Myometrial cell (primary cell): ENCODE measurements at places on chromosomes 1 and 21. TPM values are rescaled to one million over a fixed set of nuclear protein-coding genes. Genes with fewer than 3 reads are reported as not detected.

ANGPTL3 gene
- not detected in 2 replicates for total RNA-seq

LMX1A gene
- not detected in 2 replicates for total RNA-seq

HAO2 gene
- not detected in 2 replicates for total RNA-seq

CD84 gene
- total RNA-seq, result not detected in 2 replicates

S100A7 gene
- total RNA-seq, result not detected in 2 replicates

SLC35A3 gene
- 15.9 and 28.0 TPM in 2 replicates for total RNA-seq

CFHR4 gene
- total RNA-seq, result not detected in 2 replicates

CD2 gene
- total RNA-seq, result not detected in 2 replicates

NUP210L gene
- total RNA-seq, result not detected in 2 replicates

EVA1C gene
- 6.9 and 17.4 TPM in 2 replicates for total RNA-seq

BRDT gene
- total RNA-seq, result not detected in 2 replicates

HSF2BP gene
- total RNA-seq, result 2.7 and 4.3 TPM in 2 replicates

KCNH1 gene
- not detected in 2 replicates for total RNA-seq

TTC24 gene
- not detected in 2 replicates for total RNA-seq

HMGCS2 gene
- not detected in 2 replicates for total RNA-seq

LINGO4 gene
- not detected in 2 replicates for total RNA-seq

KRTAP12-3 gene
- not detected in 2 replicates for total RNA-seq

TIE1 gene
- total RNA-seq, result 4.6 and 9.9 TPM in 2 replicates

LCE2A gene
- not detected in 2 replicates for total RNA-seq

CLCA2 gene
- total RNA-seq, result under 0.01 TPM in 1 of 2 replicates, not detected in the other

ACTA1 gene
- total RNA-seq, result not detected in 2 replicates

SH2D1B gene
- total RNA-seq, result 0.18 TPM in 1 of 2 replicates, not detected in the other
